ENCODE measurements at places on chromosomes 6 and 20.

- peak; percentile 68 for DNase-seq
Measured at GRCh38 chr20:33812152-33812849, 1.2 kb downstream of the CHMP4B start.

DNA sequence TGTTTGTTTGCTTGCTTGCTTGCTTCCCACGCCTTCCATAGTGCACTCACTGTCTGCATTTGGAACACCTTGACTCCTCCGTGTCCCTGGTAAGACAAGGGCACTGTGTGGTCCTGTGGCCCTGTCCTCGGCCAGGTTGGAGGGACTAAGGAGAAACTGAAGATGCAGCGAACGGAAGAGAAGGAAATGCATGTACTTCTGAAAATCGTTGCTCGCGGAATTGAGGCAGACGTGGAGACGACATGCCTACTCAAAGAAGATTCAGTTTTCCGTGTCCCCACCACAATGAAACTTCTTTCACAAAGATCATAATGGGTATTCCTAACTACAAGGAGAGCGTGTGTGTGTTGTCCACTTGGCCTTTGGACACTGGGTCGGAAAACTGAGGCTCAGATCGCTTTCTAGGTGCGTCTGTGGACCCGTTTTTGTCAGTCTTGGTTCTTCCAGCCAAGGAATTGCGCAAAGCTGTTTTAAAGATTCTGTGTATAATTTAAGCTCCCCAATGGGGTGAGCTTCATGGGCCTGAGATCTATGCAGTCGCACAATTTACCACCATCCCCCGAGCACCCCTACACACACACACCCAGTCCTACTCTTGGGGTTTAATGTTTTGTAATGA is 120.4 kb upstream of the ZNF184 start:
- no peak for DNase-seq

DNA sequence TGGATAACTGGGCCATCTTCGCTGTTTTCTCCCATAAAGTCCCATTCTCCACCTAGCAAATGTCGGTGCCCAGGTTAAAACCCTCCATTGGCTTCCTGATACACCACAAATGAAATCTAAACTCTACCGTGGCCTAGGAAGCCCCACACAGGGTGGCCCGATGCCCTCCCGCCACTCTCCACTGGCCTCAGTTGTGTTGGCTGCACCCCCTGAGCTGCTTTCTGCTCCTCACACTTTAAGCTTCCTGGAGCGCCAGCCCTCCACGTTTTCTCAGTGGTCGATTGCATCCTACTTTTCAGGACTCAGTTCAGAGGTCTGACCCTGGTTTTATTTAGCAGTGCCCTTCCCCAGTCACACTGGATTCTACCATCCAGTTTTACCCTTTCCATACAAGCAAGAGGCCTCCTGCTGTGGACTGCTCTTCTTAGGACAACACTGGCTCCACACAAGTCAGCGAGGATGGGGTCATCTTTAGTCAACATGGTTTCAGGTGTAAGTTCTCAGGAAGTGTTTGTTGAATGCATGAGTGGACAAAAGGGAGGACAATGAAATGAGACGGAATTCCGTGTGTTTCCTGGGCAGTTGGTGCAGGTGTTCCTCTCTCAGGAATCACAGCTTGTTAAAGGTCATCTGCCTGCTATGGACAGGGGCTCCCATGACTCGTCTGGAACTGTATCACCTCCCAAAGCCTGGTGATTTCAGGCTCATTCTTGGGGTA is 124.1 kb downstream of the SULF2 start:
- no peak for DNase-seq

GRCh38 chr6:125201961-125202729 is 48.6 kb downstream of the TPD52L1 start:
- DNase-seq, result no peak

DNA sequence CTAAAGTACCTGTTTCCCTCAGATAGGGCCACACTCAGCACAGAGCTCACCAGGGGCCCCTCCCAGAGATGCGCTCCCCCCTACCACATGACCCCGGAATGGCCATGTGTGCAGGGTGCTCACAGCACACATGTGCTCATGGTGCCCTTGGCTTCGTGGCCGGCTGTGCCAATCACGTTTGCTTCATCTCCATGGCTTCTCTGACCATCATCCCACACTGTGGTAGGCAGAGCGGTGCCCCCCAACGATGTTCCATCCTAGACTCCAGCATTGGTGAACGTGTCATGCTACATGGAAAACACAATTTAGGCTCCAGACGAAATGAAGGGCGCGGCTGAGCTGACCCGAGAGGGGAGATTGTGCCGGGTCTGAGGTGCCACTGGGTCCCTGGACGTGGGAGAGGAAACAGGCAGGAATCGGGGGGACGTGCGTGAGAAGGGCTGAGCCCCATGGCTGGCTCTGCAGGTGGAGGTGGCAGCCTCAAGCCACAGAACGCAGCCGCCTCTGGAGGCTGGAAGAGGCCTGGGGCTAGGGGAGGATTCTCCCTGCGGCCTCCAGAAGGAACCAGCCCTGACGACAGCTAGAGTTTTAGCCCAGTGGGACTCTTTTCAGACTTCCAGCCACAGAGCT is 126.5 kb downstream of the DLL1 start:
- DNase-seq, result no peak

- DNase-seq, result no peak
Measured at GRCh38 chr6:108127826-108128225, 38.0 kb upstream of the NR2E1 start.

- DNase-seq, result no peak
Measured at GRCh38 chr6:6751266-6751596, 162.7 kb downstream of the LY86 start.

GRCh38 chr20:9919271-9920014 is 80.6 kb upstream of the PAK5 start:
- DNase-seq, result no peak

DNA sequence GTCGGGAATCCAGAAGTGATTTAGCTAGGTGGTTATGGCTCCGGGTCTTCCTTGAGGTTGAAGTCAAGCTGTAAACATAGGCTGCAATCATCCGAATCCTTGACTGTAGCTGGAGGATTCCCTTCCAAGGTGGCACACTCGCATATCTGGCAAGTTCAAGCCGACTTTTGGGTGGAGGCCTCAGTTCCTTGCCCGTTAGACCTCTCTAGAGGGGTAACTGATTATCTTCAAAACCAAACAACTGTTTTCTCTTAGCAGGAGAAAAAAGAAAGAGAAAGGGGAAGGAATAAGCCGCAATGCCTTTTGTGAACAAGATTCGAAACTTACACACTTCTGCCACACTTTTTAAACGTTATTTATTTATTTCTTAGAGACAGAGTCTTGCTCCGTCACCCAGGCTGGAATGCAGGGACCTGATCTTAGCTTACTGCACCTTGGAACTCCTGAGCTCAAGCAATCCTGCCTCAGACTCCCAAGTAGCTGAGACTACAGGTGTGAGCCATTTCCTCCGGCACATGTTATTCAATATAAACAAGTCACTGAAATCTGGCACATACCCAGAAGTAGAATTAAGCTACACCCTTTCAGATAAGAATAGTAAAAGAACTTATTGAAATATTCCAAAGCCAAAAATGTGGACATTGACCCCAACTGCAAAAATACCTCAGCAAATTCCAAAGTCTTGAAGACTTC is 76.3 kb downstream of the HFE start:
- no peak for DNase-seq

- DNase-seq, result no peak
Measured at GRCh38 chr6:37310966-37311365, 42.8 kb upstream of the RNF8 start.

DNA sequence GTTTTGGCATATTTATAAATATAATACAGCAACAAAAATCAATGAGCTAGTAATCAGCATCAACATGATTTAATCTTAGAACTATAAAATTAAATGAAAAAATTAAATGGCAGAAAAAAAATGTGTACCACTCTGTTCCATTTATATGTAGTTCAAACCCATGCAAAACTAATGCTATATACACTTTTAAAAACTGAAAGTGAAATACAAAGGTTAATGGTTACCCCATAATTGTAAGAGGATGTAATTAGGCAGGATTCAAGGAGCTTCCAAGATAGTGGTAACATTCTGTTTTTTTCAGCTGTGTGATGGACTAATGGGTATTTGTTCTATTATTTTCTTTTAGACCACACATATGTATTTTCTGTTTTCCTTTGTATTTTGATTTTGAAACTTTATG is 492.1 kb downstream of the UTRN start:
- DNase-seq, result no peak

DNA sequence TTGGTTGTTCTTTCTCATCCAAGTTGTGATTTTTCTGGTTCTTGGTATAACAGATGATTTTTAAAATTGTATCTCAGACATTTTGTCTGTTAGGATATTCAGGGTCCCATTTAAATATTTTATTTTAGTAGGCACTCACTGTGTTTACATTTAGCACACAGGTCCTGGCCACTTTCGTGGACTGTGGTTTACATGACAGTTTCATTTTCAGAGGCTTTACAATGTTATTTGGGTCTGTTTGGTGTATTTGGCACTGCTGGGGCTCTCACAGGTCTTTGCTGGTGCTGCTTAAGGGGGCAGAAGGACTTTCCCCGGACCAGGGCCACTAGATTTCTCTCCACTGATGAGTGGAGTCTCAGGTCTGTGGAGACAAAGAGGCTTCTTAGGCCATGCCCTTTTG is 75.5 kb upstream of the TGM3 start:
- no peak for DNase-seq

DNA sequence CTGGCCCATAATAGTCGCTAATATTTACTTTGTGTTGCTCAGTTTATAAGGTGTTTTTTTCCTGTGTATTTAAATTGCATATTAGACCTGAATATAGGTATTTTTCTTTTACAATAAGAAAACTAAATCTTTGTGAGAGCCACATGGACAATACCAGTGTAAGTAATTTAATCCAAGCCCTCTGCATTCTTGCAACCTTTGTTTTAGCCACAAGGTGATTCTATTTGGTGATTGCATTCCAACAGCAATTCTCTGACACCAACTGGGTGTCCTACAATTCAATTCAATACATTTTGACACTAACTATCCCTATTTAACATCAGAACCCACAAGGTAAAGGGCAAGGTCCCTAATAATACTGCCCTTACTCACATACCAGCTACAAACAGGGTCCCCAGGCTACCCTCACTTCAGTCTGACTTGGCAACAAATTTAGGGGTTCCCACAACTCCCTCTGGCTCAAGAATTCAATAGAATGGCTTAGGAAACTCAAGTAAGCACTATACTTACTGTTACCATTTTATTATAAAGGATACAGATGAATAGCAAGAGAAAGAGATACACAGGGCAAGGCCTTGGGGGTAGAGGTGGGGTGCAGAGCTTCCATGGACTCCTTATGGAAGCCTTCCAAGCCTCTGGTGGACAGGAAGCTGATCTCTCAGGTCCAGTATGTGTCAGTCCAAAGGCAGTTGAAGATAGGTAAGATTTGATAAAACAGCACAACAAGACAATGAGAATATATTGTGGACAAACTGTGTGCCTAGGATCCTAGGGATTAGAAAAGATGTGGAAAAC is 169.3 kb downstream of the CD83 start:
- no peak for DNase-seq

- no peak for DNase-seq
Measured at GRCh38 chr6:168272415-168273325, 46.9 kb downstream of the DACT2 start.

DNA sequence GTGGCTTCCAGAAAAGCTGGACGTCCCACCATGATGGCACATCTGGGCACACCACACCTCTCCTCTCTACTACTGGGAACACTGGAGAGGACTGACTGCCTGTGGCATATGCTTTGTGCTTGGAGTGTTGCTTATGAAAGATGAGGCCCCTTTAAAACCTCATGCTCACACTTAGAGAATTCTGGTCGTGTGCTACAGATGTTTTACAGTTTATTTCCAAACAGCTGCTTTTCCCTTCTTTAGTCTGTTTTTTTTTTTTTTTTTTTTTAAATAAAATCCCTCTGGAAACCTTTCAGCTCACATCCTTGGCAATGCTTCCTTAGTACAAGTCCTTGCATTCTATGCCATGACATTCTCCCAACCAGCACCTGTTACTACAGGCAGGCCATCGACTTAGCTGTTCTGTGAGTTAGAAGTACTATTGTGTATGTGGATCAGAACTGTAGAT is 60.3 kb downstream of the BMP6 start:
- no peak for DNase-seq

DNA sequence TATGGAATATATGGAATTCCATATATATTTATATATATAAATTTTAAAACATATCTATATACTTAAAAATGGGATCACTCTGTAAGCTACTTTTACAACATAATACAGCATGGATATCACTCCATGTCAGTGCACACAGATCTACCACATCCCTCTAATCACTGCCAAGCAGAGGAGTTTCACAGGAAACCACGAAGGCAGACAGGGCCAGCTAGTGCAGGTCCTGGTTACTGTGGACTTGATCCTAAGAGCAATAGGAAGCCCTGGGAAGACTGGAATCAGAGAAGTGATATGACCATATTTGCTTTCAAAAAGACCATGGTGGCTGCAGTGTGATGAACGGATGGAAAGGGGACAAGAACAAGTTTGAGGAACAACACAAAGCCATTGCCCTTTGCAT is 40.0 kb upstream of the NRN1 start:
- no peak for DNase-seq

DNA sequence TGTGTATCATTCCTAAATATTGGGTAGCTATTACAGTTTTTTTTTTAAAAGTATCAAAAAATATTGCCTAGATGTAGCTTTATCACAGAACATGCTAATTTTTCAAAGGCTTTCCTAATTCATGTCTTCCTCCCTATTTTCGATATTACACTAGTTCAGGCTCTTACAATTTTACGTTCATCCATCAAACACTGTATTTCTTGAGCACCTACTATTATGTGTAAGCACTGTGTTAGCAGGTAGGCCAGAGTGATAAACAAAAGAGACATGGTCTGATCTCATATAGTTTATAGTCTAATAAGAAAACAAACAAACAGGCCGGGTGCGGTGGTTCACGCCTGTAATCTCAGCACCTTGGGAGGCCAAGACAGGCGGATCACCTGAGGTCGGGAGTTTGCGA is 69.5 kb downstream of the FAM217A start:
- no peak for DNase-seq

GRCh38 chr6:135163440-135163738 is 17.7 kb upstream of the MYB start:
- DNase-seq, result peak; percentile 65

DNA sequence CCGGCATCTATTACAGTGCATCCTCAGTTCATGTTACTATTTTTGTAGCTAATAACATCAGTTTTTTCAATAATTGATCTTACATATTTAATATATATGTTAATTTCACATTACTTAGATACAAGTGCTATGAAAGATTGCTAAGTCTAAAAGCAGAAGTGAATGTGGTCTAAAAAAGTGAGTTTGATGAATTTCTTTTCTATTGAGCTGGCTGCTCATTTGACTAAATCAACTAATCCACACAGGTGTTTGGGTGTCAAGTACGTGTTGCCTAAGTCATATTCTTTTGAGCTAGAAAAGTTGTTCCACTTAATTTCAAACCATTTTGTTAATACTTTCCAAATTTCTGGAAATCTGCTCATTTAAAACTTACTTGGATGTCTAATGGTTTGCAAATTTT is 46.6 kb upstream of the EZR start:
- DNase-seq, result no peak

All from stimulated activated CD8-positive, alpha-beta memory T cell treated with anti-CD3 and anti-CD28 coated beads, Interleukin-4, amount 100 ng/mL, for 48 hours (primary cell).